Lung (tissue), 17 donors: ENCODE measurements at places on chromosomes 4 and X. TPM values are rescaled to one million over a fixed set of nuclear protein-coding genes. Genes with fewer than 3 reads are reported as not detected.

ABLIM2 gene
- total RNA-seq = 4.0 TPM

HELT gene
- total RNA-seq = 2.5 TPM

MAB21L2 gene
- total RNA-seq = not detected

SPANXA2 gene
- total RNA-seq = not detected

RPL9 gene
- 2,992 TPM for total RNA-seq

TSR2 gene
- total RNA-seq = 33.6 TPM

LRIT3 gene
- total RNA-seq = 0.26 TPM

CYBB gene
- 110 TPM for total RNA-seq

GABRB1 gene
- total RNA-seq = 0.34 TPM

FABP2 gene
- not detected for total RNA-seq

AMOT gene
- 9.9 TPM for total RNA-seq

ATP11C gene
- total RNA-seq = 23.5 TPM

LEF1 gene
- 25.4 TPM for total RNA-seq

HTT gene
- 70.6 TPM for total RNA-seq

IL15 gene
- total RNA-seq = 5.6 TPM

STS gene
- 10.6 TPM for total RNA-seq

ERAS gene
- total RNA-seq = not detected

CLIC2 gene
- total RNA-seq = 24.6 TPM

GAB3 gene
- 12.2 TPM for total RNA-seq

FANCB gene
- total RNA-seq = 8.0 TPM

TMEM156 gene
- 0.95 TPM for total RNA-seq

RPA4 gene
- 9.8 TPM for total RNA-seq

KIF4A gene
- 0.61 TPM for total RNA-seq

ATP7A gene
- total RNA-seq = 23.5 TPM

ASMT gene
- total RNA-seq = 0.63 TPM

TCP11X2 gene
- total RNA-seq = 1.0 TPM

BGN gene
- 161 TPM for total RNA-seq

CFP gene
- 11.3 TPM for total RNA-seq

BRS3 gene
- total RNA-seq = not detected

GPC3 gene
- total RNA-seq = 56.0 TPM

SMR3A gene
- total RNA-seq = not detected

GBA3 gene
- 0.34 TPM for total RNA-seq

FAM236A gene
- not detected for total RNA-seq

ADH7 gene
- 5.4 TPM for total RNA-seq

CT83 gene
- not detected for total RNA-seq

NAA11 gene
- total RNA-seq = not detected

KLF8 gene
- total RNA-seq = 12.6 TPM

BMX gene
- total RNA-seq = 4.0 TPM

TLR7 gene
- 0.74 TPM for total RNA-seq

PLAC1 gene
- total RNA-seq = 0.31 TPM

ADH1A gene
- total RNA-seq = 1.4 TPM

IBSP gene
- 0.12 TPM for total RNA-seq

XPNPEP2 gene
- 1.9 TPM for total RNA-seq

MAGEA9B gene
- total RNA-seq = not detected

FAM47C gene
- not detected for total RNA-seq

SGMS2 gene
- 124 TPM for total RNA-seq
